ENCODE measurements at places on chromosomes 3 and 15. TPM values are rescaled to one million over a fixed set of nuclear protein-coding genes. Genes with fewer than 3 reads are reported as not detected.

DNA sequence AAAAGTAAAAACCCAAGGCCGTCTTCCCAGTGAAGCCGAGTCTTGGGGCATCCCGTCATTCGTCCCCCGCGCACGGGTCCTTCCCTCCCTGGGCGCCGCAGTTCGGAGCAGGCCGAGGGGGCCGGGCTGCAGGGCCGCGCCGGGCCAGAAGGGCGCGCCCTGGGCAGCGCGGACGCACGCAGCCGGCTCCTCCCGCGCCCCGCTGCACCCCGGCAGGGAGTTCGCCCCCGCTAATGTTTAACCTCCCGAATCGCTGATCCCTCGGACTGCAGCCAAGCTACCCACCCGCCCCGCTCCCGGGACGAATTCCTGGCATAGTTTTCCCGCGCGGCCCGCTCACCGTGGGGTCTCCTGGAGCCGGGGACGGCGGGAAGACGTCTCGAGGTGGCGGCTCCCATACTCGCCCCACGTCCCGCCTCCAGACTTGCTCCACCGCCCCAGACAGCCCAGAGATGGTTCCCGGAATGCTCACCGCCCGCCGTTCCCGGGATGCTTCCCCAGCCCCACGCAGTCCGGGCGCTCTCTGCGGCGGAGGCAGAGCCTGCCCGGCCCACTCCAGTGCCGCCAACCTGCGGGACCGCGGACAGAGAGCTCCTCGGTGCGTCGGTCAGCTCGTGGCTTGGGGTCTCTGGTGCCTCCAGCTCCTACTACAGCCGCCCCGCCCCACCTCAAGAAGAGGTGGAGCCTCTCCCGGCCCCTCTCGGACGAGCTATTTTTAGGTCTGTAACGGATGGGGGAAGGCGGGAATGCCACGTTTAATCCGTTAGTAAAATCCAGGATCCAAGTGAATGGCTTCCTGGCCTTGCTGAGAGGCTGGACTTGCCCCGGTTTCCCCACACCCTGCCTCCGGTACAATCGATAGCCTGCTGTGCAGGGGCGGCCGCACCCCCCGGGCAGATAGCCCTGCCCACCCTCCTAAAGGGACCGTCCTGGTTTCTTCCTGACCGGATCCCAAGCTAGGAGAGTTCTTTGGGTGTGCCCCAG is at the start of gene DZIP1L:
Gene DZIP1L (minus strand): TSS at position 621 of the 984 bp plus-strand sequence. CDS start 11,637 bp downstream, outside the sequence.
- peak; percentile 90 for ATAC-seq

- ATAC-seq, result no peak
These were observed 604.3 kb downstream of the TAFA4 start for GRCh38 chr3:68328049-68328448.

DNA sequence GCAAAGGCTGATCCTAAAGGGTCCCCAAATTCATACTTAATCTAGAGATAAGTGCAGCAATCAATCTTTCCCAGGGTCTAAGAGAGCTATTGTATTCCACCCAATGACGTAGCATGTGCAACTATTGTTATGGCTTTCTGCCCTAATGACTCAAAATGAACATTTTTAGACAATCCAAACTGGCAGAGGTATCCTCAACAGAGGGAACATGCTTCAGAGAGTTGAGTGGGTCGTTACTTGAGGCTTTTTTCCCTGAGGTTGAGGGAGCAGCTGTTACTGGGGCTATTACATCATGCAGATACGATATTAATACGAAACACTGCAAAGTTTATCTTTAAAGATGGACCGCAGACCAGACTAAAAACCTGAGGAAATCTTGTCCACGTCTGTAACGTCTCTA is 278.3 kb upstream of the WNT5A start:
- ATAC-seq, result no peak

DNA sequence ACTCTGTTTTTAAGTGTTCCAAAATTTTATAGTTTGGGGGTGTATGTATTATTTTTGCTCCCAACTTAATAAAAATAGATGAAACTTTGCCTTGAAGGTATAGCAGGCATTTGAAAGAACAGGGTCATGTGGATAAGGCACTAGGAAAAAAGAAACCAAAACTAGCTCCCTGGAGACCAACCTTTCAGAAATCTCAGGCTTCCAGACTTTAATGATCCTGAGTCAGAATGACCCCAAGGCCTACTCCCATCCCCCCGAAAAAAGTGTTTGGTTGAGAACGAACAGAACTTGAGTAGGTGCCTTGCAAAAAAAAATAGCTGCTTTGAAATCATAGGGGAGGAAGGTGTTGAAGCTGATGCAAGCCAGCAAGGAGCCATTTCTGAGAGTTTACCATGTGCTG is 309.5 kb downstream of the THSD4 start:
- no peak for ATAC-seq

GRCh38 chr3:179660872-179661271 is 8.0 kb downstream of the USP13 start:
- ATAC-seq, result no peak

GRCh38 chr3:76044601-76045600 is 259.6 kb upstream of the ZNF717 start:
- no peak for ATAC-seq

ERC2 gene
- 21.9 TPM for total RNA-seq

CNTN3 gene
- 0.63 TPM for total RNA-seq

VEPH1 gene
- total RNA-seq, result 6.2 TPM

Measured in motor neuron (in vitro differentiated cells).